Stimulated activated CD4-positive, alpha-beta T cell treated with anti-CD3 and anti-CD28 coated beads, Interleukin-4, amount 100 ng/mL, for 4 hours (primary cell): ENCODE measurements at places on chromosomes 2 and 18.

DNA sequence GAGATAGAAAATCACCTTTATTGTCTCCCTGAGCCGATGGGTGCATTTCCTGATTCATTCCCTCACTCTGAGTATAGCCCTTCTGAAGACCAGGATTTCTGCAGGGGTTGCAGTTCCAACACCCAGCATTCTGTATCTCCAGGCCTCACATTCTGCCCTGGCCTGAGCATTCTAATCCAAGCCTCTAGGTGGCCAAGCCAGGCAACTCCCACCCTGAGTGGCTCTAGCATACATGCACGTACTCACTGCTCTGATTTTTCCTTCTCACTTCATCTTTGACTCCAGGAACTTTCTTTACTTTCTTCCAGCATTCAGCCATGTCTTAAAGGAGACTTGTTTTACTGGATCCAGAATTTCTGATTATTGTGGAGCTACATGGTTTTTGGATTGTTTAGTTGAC, 100.7 kb upstream of the STK39 start:
- no peak for DNase-seq

DNA sequence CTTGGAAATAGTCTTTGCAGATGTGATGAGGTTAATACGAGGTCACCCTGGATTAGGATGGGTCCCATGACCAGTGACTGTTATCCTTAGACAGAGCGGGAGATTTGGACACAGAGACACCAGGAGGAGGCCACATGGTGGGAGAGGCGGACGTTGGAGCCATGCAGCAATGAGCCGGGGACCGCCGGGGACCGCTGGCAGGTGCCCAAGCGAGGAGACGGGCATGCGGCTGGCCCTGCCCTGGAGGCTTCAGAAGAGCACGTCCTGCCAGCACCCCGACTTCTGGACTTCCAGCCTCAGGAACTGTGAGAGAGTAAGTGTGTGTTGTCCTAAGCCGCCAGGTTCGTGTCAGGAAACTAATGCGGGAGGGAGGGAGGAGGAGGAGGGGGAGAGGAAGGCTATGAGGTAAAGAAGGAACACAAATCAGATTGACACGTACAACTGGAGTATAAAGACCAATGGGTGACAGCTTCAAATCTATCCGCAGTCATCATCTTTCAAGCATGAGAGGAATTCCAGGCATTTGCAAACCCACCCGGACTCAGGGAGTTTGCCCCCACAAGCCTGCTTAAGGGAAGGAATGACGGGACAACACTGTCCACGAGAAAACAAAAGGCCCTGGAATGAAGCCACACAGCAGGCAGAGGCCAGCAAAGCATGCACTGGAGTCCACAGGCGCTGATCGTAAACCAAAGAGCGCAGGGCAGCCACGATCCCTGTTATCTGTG, 11.6 kb upstream of the BOK start:
- DNase-seq, result no peak

- DNase-seq, result no peak
Observed at GRCh38 chr2:19902216-19902740, 495 bp upstream of the TTC32 start.

GRCh38 chr2:68318914-68319397, 793 bp downstream of the CNRIP1 start:
- DNase-seq, result no peak

- no peak for DNase-seq
Observed at GRCh38 chr2:184004289-184004947, 593.9 kb upstream of the ZNF804A start.

DNA sequence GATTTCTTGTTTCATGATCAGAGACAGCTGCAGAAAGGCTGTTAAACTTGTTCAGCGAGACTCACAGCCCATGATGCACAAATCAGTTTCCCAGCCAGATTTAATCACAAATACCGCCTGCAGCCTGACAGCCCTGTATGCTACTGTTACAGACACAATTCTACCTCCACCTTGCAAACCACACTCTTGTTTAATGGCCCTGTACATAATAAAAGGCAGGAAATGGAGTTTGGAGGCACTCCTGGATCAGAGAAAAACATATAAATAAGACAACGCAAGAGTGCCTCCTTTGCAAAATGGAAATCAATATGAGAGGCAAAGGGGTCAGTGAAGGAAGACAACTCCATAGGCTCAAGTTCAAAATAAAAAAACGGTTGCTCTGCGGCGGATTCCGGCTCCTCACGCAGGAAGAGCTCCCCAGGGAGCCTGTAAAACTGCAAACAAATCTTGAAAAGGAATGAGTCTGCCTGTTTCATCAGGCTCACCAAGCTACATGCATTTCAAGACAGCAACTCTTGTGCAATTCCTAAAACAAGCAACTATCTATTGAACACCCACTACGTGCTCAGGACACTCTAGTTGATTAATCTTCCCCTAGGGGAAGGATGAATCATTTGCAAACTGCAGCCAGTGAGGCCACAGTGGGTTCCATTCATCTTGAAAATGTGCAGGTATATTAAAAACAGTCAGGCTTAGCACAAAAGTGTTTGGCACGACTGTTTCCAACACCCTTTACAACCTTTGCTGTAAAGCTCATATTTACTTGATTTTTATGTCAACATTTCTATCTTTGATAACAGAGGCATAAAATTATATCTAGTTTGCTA, 37.5 kb downstream of the TBC1D8 start:
- no peak for DNase-seq

GRCh38 chr2:120783969-120784372, 48.3 kb downstream of the GLI2 start:
- DNase-seq, result no peak

DNA sequence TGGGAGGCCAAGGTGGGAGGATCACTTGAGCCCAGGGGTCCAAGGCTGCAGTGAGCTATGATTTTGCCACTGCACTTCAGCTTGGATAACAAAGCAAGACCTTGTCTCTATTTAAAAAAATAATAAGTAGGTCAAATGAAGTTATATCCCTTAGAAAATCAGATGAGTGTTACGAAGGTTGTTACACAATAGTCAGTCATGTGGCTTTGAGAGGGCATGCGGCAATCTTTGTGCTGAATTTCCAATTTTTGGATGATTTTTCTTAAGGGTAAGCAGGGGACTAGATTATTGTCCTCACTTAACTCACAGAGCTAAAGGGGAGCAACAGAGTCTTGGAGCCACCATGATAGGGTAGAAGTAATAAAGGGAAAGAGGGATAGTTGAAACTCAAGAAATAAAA, 71.8 kb downstream of the B3GNT2 start:
- DNase-seq, result no peak

DNA sequence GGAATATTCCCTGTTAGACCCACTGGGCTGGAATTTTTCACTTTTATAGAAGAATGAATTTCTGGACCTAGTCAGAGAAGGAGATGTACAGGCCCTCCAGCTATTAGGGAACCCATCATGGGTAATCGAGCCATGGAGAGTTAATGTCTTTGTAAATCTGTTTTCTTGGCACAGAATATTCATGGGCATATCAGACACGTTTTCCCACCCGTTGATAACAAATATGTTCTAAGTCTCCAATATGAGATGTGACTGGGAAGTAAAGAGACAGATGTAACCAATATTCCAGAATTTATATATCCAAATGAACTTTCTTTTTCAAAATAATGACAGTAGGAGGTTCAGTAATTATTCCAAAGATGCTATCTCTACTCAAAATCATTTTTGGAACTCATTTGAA, 38.7 kb downstream of the CCDC85A start:
- no peak for DNase-seq

- no peak for DNase-seq
Observed at GRCh38 chr18:64183665-64184064, 34.8 kb upstream of the LINC00305 start.

- DNase-seq, result no peak
Observed at GRCh38 chr18:37584952-37585695, 19.5 kb upstream of the CELF4 start.

GRCh38 chr18:10659594-10659993, 133.8 kb downstream of the NAPG start:
- DNase-seq, result no peak

DNA sequence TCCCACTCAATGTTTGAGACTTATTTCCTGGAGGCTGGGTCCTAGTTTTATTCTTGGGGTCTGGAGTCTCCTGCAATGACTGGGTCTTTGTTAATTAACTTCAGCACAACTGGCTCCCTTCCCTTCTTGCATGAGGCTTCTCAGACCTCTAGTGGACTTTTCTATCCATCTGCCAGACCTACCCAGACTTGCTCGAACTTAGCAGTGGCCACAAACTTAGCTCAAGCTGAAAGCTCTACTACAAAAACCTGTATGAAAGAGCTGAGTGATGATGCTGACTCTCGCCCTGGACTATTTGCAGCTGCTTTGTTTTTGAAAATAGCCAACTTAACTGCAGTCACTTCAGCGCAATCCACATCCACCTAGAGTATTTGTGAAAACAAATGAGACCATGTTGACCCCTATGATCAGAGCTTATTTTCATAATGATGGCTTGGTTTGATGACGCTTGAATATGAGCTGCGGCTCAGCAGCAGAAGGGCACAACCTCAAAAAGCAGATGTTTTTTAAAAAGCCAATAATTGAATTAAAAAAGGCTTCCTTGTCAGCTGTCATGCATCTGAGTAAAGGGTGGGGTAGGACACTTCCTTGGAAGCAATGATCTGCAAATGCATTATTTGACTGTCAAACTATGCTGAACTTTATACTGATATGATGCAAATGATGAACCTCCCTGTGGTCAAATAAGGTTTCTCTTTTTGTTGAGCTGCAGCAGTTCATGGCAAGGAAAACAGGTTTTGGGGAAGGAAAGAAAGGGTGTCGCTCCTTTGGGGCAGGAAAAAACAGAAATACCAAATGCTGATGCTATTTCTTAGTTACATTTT, 10.6 kb upstream of the ANXA4 start:
- no peak for DNase-seq

GRCh38 chr2:20419007-20419576, 27.8 kb upstream of the RHOB start:
- DNase-seq, result no peak

DNA sequence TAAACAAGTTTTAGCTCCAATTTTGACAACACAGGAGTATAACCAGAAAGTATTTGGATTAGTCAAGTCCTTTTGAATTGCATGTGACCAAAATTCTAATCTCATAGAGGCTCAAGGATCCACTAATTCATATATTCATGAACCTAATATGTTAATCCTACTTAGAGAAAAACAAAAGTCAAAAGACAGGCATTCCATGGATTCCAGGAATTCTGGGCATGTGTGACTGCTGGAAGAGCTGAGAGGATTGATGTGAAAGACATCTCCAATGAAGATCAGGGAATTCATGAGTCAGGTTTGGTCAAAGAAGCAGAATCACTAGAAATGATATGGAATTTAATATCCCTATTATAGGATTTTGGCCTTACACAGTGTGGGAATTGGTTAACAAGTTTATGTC, 1494.6 kb upstream of the DDX18 start:
- DNase-seq, result no peak

DNA sequence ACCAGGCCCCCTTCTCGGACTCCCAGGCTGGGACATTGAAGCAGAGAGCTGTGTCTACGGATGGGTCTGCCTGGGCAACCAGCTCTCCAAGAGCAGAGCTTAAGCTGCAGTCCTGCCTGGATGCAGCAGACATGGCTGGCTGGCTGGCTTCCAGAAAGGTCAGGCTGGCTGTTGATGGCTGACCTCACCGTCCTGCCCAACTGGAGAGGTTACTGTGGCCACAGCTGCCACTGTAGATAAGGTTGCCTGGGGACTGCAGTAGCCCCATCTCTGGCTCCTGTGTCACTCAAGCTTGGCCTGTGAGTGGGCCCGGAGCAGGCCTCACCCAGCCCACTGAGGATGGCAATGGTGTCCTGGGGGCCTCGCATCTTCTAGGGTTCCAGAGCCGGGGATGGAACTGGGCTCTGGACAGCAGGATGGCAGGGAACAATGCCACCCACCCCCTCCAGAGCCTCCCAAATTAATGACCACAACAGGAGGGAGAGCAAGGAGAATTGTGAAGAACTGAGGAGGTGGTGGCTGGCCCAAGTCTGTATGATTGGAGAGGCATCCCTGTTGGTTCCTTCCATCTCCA, 37.0 kb upstream of the FOSL2 start:
- DNase-seq, result no peak

- DNase-seq, result no peak
Observed at GRCh38 chr2:213740453-213740852, 456.2 kb downstream of the SPAG16 start.
